ENCODE measurements at places on chromosomes 3 and 15.

- no peak for DNase-seq
These were observed 38.2 kb downstream of the VPS8 start for GRCh38 chr3:184850201-184850600.

DNA sequence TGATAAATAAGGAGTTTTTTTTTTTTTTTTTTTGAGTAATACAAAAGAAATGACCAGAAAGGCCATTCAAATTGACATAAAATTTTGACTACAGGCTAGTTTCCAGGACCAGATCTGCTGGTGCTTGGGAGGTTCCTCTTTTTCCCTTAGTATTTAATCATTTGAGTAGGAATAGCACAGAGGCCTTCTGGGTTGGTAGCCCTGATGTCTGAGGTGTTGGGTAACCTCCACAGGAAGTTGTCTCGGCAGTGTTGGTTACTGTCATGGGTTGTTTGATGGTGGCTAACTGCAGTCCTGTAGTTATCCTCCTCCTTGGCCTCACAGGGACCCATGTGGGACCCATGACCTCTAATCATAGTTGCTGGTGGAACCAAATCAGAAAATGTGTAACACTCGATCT is 91.1 kb downstream of the USP13 start:
- DNase-seq = no peak

GRCh38 chr3:53518495-53518981 is 24.1 kb downstream of the CACNA1D start:
- no peak for DNase-seq

- DNase-seq = no peak
These were observed 115.9 kb upstream of the PRR20G start for GRCh38 chr3:127403795-127404194.

DNA sequence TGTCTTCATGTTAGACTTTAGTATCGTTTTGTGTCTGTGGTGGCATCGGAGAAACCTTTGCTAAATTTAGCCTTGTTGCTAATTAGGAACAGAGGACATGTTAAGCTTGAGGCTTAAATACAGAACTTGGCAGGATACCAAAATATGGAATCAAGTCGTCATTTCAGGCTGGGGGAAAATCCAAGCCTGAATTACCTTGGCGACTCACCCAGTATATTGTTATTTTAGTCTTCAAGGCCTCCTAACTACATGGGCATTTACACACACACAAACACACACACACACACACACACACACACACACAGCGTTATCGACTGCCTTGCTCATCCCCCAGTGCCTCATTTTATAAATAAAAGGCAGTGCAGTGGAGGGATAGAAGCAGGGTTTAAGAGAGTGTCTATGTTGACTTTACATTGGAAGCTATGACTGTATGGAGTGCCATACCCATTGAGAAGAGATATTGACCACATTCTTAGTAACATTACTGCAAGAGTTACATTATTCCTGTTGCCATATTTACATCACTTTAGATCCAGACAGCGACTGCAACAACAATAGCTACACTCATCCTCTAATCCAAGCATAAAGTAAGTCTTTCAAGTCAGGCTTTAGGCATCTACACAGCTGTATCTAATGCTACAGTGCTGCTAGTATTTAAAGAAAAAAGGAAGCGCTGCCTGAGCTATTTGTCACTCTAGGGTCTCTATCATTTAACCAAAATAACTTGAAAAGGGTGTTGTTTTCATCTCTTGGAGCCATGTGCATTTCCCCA is 210.8 kb upstream of the SEMA6D start:
- peak; percentile 78 for DNase-seq

DNA sequence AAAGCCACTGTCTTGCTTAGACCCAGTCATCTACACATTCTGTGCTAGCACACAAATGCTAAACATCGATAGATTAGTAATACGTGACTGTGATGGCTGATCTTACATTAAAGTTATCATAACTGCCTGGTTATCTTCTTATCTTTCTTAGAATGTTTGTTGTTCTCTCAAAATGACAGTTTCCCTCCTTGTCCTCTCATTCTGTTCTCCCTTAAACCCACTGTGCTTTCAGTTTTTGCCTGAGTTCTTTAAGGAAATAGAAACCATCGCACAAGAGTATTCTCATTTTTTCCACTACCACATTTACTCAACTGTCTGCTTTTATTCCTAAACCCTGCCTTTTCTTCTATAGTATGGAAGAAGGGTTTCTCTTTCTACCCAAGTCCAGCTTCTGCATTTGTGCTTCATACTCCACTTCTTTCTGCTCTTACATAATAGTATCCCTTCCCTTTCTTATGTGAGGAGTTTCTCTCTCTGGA is 17.1 kb downstream of the STX19 start:
- no peak for DNase-seq

DNA sequence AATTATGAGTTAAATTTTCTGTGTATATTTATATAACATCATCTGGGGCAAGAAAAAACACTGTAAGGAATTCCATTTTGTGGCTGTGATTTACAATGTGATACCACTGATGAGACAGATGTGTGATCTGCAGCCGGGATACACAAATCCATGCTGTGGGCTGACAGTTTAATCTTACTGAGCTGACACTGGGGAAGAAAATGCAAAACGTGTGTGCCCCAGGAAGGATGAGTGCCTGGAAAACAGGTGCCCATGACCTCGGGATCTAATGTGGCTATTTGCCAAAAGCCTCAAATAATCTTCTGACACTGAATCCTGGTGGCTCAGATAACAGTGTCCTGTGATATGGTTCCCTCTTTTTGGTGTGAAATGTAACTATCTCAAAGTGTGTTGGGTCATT is 10.5 kb downstream of the MYRIP start:
- DNase-seq = no peak

- no peak for DNase-seq
These were observed 94.2 kb downstream of the FOXP1 start for GRCh38 chr3:71489315-71489761.

DNA sequence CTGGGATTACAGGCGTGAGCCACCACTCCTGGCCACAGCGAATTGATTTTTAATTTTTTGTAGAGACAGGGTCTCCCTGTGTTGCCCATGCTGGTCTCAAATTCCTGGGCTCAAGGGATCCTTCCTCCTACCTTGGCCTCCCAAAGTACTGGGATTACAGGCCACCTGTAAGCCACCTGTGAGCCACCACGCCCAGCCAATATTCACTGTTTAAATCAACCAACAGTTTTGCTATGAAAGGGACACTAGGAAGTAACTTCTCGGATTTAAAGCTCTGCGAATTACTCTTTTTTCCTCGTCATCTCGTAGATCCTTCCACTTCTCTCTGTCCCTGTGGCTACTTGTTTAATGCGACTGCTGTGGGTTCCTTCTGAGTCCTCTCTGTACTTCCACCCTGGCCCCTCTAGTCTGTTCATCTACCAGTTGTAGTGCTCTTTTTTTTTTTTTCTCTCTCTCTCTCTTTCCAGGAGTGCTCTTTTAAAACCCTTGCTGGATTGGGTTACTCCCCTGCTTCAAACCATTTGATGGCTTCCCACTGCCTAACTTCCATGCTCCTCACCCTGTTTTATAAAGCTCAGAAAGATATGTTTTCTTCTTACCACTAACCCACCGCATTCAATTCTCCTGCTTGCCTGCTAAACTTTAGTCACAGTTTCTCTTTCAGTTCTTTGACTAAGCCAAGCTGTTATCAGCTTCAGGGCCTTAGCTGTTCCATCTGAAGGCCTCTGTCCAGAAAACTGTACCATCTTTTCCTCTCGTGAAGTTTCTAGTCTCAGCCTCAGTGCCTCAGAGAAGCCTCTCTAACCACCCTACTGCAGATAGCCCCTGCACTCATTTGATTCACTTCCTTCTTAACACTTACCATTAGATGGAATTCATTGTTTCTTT is 12.4 kb downstream of the RTF1 start:
- no peak for DNase-seq

DNA sequence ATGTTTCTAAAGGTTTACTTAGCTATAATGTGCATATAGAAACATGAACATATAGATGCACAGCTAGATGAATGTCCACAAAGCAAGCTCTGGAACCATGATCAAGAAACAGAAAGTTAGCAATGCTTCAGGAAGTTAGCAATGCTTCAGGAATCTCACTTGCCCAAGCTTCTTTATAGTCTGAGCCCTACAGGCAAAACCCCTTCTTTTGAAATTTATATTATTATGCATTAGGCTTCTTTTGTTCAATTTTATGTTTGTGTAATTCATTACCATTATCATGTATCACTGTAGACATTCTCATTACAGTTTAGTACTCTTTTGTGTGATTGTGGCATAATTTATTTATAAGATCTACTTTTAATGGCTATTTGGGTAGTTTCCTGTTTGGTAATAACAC is 286.4 kb upstream of the BCHE start:
- peak; percentile 24 for DNase-seq

GRCh38 chr15:60411774-60412425 is 14.1 kb upstream of the ANXA2 start:
- DNase-seq = no peak

GRCh38 chr15:40092256-40092978 is 16.3 kb downstream of the BMF start:
- DNase-seq = peak; percentile 96

DNA sequence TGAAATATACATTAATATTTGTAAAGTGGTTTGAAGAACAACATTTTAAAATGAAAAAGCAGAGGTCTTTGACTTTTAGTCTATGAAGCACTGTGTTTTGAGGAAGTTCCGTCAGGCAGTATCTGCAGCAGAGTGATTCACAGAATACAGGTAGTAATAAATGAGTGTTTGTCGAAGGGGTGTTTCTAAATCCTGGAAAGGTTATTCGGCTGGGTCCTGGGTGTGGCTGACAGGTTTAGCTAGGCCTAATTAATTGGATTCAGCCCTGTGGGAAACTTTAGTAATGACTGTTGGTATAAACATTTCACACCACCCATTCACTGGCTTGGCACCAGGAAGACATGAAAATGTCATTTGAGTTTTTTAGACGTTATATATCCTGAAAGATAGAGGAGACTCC is 51.3 kb downstream of the TIPARP start:
- DNase-seq = no peak

GRCh38 chr3:45597581-45597980 is 3.0 kb downstream of the LIMD1 start:
- DNase-seq = no peak

Measured in fibroblast of upper back skin (primary cell).